ENCODE measurements at places on chromosomes 12 and 14. TPM values are rescaled to one million over a fixed set of nuclear protein-coding genes. Genes with fewer than 3 reads are reported as not detected.

- H3K36me3 ChIP-seq: no peaks in the 10 kb centered on the region
- no peak overlapping the region for H3K27ac ChIP-seq
- no peak overlapping the region for H3K4me3 ChIP-seq
- no peak for DNase-seq
- H3K27me3 ChIP-seq: no peaks in the 10 kb centered on the region
These were observed 199.6 kb upstream of the OTX2 start for GRCh38 chr14:57009585-57010515.

The HOXC9 gene
- not detected for total RNA-seq

The CLEC1A gene
- 8.9 TPM for total RNA-seq

DNA sequence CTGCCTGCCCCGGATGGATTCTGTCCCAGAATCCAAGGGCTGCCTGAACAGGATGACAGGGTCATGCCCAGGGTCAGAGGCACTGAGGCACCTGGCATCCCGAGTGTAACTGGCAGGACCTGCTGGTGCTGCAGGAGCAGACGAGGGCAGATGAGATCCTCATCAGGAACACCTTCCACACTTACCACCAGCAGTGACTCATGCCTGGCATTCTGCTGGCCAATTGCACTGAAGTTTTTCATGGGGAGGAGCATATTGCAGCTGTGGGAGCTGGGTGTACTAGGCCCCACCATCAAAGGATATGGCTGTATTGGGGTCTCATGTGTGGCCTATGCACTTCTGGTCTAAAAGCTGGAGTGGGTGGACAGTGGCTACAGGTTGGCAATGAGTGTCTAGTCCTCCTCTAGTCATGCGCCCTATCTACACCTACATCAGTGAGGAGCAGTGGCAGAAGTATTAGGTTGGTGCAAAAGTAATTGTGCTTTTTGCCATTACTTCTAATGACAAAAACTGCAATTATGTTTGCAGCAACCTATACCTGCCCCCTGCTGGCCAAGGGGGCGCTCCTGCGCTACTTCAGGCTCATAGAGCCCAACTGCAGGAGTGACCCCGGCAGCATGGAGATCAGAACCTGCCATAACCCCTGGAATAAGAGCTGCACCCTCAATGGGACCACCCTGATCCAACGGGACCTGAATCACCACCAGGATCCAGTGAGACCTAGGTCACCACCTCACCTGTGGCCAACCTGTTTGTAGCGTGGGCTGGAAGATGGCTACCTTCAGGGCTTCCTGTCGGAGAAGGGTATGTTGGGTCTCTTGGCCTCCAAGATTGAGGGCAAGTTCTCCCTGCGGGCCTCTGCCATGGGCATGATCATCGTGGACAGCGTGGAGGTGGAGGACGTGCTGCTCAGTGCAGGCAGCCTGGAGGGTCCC is 8.0 kb upstream of the C12orf42 start:
- no peaks in the 10 kb centered on the region for H3K27me3 ChIP-seq
- H3K27ac ChIP-seq: no peak overlapping the region
- H3K4me1 ChIP-seq: no peaks in the 10 kb centered on the region

DNA sequence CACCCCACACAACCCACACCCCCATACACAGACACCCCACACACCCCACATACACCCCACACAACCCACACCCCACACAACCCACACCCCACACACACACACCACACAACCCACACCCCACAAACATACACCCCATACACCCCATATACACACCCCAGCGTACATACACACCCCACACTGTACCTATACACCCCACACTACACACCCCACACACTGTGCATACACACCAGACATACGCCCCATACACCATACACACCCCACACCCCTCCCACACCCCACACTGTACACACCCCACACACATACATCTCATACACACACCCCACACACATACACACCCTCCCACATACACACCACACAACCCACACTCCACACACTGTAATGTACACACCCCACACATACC is 80.2 kb downstream of the NOC4L start:
- H3K36me3 ChIP-seq: no peaks in the 10 kb centered on the region
- peaks cover 19% of the 10 kb centered on the region for H3K27me3 ChIP-seq
- no peak overlapping the region for H3K4me3 ChIP-seq
- no peak for DNase-seq

- H3K4me1 ChIP-seq: no peaks in the 10 kb centered on the region
- no peak for DNase-seq
These were observed 289.4 kb downstream of the CCDC91 start for GRCh38 chr12:28479683-28480082.

DNA sequence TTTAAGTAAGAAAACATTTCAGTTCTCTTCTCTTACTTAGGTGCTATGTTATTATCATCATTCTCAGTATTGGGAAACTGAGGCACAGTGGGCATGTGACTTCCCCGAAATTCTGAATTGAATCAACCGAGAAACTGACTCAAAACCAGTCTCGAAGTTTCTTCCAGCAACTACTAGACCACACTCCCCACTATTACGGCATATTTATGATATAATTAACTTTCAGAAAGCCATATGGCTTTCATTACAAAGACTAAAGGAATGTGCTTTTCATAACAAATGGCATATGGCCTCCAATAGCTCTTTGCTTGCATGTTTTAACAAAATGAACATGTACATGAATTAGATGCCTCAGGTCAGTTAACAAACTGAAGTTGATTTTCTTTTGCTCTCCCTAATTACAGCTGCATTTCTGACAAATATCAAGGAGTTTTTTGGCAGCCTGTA is 182.9 kb upstream of the SLC38A2 start:
- H3K4me1 ChIP-seq: peaks cover 3% of the 10 kb centered on the region
- H3K27ac ChIP-seq: peak overlapping the region; percentile 7
- H3K4me3 ChIP-seq: no peak overlapping the region
- H3K36me3 ChIP-seq: no peaks in the 10 kb centered on the region
- no peaks in the 10 kb centered on the region for H3K27me3 ChIP-seq
- no peak for DNase-seq

- no peak overlapping the region for H3K27ac ChIP-seq
- no peaks in the 10 kb centered on the region for H3K36me3 ChIP-seq
- H3K4me1 ChIP-seq: peaks cover 34% of the 10 kb centered on the region
- H3K27me3 ChIP-seq: peaks cover 94% of the 10 kb centered on the region
- no peak for DNase-seq
- peak overlapping the region; percentile 33 for H3K4me3 ChIP-seq
These were observed 226.2 kb upstream of the CRY1 start for GRCh38 chr12:107319533-107320032.

The OLR1 gene
- 63.6 TPM for total RNA-seq

- no peaks in the 10 kb centered on the region for H3K36me3 ChIP-seq
- H3K4me1 ChIP-seq: peaks cover 7% of the 10 kb centered on the region
- H3K4me3 ChIP-seq: no peak overlapping the region
These were observed 409.1 kb downstream of the AEBP2 start for GRCh38 chr12:19848421-19848820.

GRCh38 chr14:100739306-100739705 is 12.6 kb downstream of the DLK1 start:
- no peak overlapping the region for H3K27ac ChIP-seq
- no peak overlapping the region for H3K4me3 ChIP-seq
- H3K4me1 ChIP-seq: no peaks in the 10 kb centered on the region
- no peaks in the 10 kb centered on the region for H3K36me3 ChIP-seq
- H3K27me3 ChIP-seq: no peaks in the 10 kb centered on the region

GRCh38 chr12:32843528-32844095 is 53.0 kb downstream of the PKP2 start:
- no peak overlapping the region for H3K4me3 ChIP-seq
- no peak for DNase-seq
- no peak overlapping the region for H3K27ac ChIP-seq
- no peaks in the 10 kb centered on the region for H3K4me1 ChIP-seq
- no peaks in the 10 kb centered on the region for H3K27me3 ChIP-seq

DNA sequence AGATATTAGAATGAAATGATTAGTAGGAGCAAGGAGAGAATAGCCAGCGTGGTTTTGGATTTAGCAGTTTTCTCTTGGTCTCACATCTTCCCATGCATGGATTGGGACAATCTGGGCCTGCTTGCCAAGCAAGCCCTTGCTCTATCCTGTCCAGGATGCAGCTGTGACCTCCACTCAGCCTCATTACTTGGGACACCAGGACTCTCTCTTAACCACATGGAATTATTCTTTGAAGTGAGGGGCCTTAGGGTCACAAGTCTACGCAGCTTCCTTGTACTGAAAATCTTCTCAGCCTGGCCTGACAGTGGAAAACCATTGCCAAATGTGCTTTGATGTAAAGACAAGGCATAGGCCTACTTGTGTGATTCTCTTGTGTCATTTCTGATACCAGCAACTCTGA is 28.0 kb upstream of the DCN start:
- H3K4me1 ChIP-seq: no peaks in the 10 kb centered on the region
- DNase-seq: no peak
- no peaks in the 10 kb centered on the region for H3K36me3 ChIP-seq
- no peak overlapping the region for H3K27ac ChIP-seq
- H3K4me3 ChIP-seq: no peak overlapping the region

DNA sequence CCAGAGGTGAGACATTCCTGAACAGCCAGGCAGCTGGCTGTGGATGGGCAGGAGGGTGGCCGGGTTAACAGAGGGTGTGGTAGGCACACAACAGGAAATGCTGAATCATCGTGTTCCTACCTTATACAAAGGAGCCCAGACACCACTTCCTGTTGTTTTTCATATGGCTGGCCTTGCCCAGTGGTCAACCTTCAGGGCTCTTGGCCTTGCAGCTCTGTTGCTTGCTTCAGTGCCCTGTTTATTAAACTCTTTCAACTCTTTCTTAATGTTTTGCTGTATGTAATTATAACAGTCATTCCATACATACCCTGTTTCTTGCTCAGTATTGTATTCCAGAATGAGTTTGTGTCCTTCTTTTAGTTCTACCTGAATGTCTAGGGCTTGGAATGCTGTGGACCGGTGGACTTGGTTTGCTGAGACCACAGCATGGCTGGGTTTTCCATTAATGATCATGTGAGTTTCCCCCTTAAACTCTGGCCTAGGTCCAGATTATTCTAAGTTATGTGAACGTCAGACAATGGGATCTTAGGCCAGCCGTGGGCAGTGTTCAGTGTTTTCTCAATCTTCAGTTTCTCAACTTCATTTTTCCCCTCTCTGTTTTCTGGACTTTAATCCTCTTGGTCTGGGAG is 11.9 kb downstream of the CFAP54 start:
- no peaks in the 10 kb centered on the region for H3K36me3 ChIP-seq
- H3K27ac ChIP-seq: peak overlapping the region; percentile 84
- H3K27me3 ChIP-seq: no peaks in the 10 kb centered on the region
- H3K4me1 ChIP-seq: peaks cover 30% of the 10 kb centered on the region
- no peak overlapping the region for H3K4me3 ChIP-seq
- peak; percentile 54 for DNase-seq

DNA sequence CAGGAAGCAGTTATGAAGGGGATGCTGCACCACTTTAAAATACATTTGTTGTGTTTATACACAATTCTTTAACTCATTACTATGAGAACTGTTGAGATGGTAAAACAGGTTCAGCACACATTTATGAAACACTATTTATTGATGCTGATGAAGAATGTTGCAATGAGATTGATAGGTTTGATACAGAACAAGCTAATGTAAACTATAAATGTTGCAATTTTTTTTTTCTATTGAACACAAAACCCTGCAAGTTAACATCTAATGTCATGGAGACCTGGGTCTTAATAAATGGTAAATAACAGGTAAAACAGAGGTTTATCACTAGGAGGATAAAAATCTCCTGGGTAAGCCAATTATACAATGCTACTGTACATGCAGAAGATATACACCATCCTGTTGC is 857.6 kb downstream of the FSCB start:
- no peaks in the 10 kb centered on the region for H3K27me3 ChIP-seq
- no peaks in the 10 kb centered on the region for H3K36me3 ChIP-seq
- no peak overlapping the region for H3K4me3 ChIP-seq
- no peak overlapping the region for H3K27ac ChIP-seq
- H3K4me1 ChIP-seq: no peaks in the 10 kb centered on the region
- no peak for DNase-seq

The ABCD2 gene
- 0.52 TPM for total RNA-seq

DNA sequence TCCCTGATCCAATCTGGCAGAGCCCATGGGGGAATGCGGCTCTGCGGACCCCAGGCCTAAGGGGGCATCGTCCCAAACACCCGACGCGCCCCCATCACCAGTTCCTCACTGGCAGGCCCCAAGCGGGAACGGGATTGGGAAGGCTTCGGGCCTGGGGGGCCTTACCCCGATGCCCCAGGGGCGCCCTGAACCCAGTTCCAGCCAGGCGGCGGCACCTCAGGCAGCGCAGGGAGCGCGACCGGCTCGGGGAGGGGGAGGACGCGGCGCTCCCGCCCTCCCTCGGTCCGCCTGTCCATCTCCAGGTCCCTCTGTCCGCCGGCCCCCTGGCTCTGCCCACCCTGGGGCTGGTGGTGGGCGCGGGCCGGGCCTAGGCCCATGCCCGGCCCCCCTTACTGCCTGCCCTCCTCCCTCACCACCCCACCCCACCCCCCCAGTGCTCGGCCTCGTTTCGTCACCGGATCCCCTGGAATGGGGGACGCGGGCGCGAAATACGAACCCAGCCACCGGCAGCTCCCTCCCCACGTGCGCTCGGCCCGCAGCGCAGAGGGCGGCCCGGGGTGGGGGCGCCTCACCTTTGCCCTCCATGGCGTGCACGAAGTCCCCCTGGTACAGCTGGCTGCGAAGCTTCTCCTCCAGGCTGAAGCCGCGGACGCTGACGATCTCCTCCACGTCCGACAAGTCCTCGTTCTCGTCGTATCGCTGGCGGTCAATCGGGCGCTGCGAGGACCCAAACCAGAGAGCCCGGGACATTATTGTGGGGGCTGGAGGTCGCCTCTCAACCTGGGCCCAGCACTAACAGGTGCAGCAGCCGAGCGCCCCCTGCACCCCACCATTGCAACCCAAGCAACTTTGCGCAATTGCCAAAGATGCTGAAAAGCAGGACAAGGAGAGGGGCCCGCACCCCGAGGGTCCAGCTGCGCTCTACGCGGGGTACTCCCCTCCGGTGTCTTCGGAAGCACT is 2.3 kb downstream of the KDM2B start:
- H3K36me3 ChIP-seq: no peaks in the 10 kb centered on the region
- no peaks in the 10 kb centered on the region for H3K27me3 ChIP-seq
- peak; percentile 67 for DNase-seq
- peak overlapping the region; percentile 61 for H3K4me3 ChIP-seq
- H3K4me1 ChIP-seq: peaks cover 26% of the 10 kb centered on the region

GRCh38 chr12:115464111-115464581 is 780.2 kb upstream of the TBX3 start:
- H3K4me1 ChIP-seq: no peaks in the 10 kb centered on the region
- no peaks in the 10 kb centered on the region for H3K36me3 ChIP-seq
- H3K4me3 ChIP-seq: no peak overlapping the region
- no peak overlapping the region for H3K27ac ChIP-seq
- no peaks in the 10 kb centered on the region for H3K27me3 ChIP-seq

DNA sequence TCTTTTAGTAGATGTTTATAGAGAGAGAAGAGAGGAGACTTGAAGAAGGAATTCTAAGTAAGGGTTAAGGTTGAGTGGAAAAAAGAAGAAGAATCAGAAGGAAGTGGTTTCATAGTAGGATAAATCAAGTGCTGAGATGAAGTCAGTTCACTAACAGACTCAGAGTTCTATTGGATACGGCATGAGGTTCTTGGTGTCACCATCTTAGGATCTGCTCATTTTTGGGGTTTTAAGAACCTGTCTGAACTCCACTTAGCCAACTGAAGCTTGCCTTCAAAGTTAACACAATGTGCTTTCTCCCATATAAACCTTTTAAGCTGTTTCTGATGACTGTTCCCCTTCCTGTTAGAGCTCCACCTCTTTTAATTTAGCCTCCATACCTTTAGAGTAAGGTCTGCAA is 152.6 kb downstream of the PRKCH start:
- DNase-seq: no peak
- H3K27ac ChIP-seq: peak overlapping the region; percentile 98
- no peaks in the 10 kb centered on the region for H3K27me3 ChIP-seq

- H3K4me1 ChIP-seq: no peaks in the 10 kb centered on the region
- no peak overlapping the region for H3K4me3 ChIP-seq
- no peaks in the 10 kb centered on the region for H3K27me3 ChIP-seq
- no peak overlapping the region for H3K27ac ChIP-seq
- H3K36me3 ChIP-seq: no peaks in the 10 kb centered on the region
These were observed 54.3 kb upstream of the PYGL start for GRCh38 chr14:50998612-50999011.

Measured in left lung (tissue), 14 donors.